ENCODE measurements at places on chromosomes 13 and 19.

DNA sequence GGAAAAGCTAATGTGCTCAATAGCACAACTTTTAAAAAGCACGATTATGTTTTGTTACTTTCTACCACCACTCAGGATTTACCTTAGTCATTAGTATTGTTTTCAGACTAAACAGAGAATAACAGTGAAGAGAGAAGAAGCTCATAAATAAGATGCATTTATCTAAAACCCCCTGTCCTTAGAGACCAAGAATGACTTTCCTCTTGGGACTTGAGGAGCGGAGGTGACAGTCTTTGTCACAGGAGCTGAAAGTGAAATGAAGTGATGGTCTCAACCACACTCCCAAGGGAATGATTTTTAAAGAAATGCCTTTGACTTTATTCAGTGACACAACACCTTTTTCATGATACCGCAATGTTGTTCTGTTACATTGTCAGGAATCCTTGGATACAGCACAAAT is 190.6 kb upstream of the NBEA start:
- peak; percentile 43 for DNase-seq

- DNase-seq: no peak
Observed at GRCh38 chr13:70108356-70109105, at the start of gene KLHL1. Gene KLHL1, minus strand, starts transcription at chr13:70108452. Its CDS starts 753 bp downstream, at chr13:70107699.

DNA sequence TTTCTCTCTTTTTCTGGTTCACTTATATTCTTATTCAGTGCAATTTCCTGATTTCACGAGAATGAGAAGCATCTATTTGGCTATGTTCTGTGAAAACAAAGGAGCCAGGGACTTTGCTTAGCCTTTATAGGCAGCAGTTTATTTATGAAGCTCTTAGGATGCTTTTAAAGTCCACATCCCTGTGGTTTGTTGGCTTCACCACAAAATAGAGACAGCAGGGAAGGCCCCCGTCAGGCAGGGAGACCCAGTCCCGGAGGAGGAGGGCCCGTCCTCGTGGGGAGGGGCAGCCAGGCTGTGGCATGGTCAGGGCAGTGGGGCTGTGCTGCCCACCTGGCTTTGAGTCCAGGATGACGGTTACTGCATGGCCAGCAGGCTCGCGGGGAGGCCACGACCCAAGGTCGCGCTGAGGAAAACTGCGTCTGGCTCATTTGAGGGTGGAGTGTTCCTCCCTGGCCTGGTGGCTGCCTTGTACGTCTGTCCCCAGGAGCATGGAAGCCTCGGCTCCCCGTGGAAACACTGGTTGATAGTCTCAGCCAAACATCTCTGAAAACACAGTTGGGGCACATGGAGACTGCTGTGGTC is 92.7 kb downstream of the ATP11A start:
- DNase-seq: no peak

DNA sequence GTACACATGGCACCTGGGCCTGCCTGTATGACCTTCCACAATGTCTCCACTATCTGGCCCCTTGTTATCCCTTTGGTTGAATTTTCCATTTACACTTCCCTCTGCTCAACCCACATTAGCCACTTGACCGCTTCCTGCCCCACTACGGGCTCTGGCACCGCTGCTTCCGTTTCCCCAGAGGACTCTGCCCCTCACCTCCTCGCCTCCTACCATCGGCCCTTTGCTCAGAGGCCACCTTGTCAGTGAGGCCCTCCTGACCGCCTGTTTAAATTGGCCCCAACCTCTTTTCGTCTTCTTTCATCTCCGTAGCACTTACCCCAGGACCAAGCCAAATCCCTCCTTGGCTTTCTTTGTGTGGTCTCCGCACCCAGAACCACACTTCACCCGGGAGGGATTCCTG is 47.4 kb downstream of the SOX1 start:
- DNase-seq: no peak

- no peak for DNase-seq
Observed at GRCh38 chr19:4712771-4713170, 10.9 kb downstream of the DPP9 start.

DNA sequence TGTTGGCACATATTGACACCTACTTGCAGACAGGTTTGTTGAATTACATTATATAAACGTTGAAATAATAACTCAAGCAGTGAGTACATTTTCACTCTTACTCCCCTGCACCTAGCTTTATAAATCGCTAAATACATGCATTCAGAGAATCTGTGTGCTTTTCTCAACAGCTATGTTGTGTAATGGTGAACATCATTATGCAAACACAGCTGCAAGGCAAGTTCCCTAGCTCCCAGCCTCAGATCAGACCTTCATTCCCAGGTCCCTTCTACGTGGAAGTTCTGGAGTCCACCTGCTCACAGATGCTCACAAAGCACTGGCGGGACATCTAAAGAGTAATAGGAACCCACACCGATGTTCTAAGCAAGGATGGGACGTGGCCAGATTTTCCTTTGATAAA is 86.8 kb upstream of the PEG3 start:
- DNase-seq: no peak

DNA sequence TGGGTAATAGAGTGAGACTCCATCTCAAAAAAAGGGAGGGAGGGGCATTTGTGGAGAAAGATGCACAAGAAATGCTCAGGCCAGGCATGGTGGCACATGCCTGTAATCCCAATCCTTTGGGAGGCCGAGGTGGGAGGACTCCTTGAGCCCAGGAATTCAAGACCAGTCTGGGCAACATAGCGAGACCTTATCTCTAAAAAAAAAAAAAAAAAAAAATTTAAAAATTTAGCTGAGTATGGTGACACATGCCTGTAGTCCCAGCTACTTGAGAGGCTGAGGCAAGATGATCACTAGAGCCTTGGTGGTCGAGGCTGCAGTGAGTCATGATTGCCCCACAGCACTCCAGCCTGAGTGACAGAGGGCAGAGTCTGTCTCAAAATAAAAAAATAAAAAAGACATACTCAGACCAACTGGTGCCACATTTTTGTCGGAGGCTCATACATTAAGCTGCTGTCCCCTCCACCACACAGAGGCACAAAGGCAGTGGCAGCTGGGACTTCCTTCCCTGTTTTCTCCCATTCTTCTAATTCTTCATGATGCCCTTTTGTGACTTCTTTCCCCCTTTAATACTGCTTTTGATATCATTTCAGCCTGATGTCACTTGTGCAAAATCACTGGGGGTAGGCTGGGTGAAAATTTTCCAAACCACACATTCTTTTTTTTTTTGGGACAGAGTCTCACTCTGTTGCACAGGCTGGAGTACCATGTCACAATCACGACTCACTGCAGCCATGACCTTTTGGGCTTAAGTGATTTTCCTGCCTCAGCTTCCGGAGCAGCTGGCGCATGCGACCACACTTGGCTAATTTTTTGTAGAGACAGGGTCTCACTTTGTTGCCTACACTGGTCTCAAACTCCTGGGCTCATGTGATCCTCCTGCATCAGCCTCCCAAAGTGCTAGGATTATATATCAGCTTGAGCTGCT is 26.8 kb upstream of the CXCL17 start:
- DNase-seq: no peak

GRCh38 chr13:103283451-103283820 is 217.2 kb upstream of the SLC10A2 start:
- no peak for DNase-seq

DNA sequence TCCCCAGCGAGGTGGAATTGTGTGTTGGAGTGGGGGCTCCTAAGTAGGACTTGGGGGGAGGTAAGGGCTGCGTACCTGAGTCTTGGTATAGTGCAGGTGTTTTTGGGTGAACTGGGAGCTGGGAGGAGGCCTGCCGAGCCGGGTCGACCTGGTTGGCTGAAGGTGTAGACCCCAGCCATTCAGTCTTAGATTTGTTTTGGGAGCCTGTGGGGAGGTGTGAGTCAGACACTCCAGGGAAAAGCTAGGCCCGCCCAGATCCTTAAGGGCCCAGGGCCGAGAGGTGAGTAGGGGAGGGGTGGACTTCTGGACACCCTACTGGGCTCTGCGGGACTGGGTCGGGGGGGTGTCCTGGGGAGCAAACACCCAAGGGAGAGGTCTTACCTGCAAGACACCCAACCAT is 935 bp downstream of the CRB3 start:
- no peak for DNase-seq
